ENCODE measurements at places on chromosomes 6 and 20. TPM values are rescaled to one million over a fixed set of nuclear protein-coding genes. Genes with fewer than 3 reads are reported as not detected.

DNA sequence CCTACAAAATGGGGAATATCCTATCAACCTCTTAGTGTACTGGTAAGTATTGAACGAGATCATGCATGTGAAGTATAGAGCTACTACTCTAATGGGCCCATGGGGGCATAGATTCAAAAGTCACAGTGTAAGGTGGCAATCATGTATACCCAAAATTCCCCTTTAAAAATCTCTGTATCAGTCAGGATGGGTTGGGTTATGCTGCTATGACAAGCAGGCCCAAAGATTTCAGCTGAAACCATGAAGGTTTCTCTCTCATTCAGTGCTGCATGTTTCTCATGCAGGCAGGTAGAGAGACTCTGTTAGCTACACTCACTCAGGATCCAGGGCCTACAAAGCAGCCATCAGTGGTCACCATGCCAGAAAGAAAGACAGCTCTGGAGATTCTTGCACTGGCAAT lies 166.6 kb downstream of the MAFB start:
- DNase-seq, result no peak

DNA sequence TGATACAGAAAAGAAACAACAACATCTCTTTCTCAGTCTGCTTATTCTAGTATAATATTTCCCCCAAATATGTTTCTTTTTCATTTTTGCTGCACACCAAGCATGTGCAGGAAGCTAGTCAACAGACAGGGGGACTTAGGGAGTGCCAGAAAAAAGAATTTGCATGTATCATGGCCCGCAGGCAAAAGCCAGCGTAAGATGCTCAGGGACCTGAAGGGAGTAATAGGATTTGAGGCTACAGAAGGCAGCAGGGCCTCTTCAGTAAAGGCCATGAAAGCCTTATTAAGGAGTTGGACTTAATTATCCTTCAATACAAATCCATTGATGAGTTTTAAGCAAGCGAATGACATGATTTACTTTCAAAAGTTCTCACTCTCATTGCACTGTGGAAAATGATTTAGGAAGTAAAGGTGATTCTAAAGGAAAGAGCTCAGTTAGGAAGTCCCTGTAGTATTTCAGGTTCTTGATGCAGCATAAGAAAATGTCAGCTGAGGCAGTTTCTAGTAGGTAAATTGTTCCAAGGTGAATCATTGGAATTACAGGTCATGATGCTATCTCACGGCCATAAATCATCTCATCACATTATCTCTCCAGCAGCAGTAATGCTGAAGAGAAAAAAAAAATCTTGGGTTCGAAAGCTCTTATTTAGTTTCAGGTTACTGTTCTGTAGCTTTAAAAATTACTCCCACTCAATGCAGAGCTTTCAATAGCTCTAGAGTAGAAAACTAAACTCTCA lies 94.8 kb downstream of the PTCHD4 start:
- no peak for DNase-seq

- DNase-seq, result no peak
These were observed 254.5 kb downstream of the TMEM242 start for GRCh38 chr6:157068691-157069324.

- no peak for DNase-seq
These were observed 16.8 kb downstream of the PHACTR2 start for GRCh38 chr6:143694560-143694959.

DNA sequence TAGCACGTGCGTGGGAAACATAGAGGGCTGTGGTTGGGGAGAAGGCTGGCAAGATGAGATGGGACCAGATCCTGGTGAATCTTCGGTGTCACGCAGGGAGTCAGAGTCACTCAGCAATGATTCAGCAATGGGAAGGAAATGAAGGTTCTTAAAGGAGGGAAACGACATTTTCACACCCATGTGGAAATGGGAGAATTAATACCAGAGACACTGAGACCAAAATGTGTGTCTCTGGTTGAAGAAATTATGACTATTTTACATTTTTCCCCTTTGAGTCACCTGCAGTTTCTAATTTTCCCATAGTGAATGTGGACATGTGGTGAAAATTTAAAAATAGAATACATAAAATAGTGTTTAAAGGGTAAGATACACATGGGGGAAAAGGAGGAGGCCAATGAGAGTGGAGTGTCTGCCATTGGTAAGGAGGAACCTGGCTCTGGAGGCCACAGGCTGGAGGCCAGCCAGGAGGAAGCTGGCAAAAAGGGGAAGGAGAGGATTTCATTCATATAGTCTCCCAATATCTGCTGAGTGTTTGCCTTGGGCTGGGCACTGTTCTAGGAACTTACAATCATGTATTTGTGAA lies 17.5 kb downstream of the NRN1 start:
- DNase-seq, result no peak

- no peak for DNase-seq
These were observed 17.3 kb downstream of the SS18L1 start for GRCh38 chr20:62160876-62161275.

DNA sequence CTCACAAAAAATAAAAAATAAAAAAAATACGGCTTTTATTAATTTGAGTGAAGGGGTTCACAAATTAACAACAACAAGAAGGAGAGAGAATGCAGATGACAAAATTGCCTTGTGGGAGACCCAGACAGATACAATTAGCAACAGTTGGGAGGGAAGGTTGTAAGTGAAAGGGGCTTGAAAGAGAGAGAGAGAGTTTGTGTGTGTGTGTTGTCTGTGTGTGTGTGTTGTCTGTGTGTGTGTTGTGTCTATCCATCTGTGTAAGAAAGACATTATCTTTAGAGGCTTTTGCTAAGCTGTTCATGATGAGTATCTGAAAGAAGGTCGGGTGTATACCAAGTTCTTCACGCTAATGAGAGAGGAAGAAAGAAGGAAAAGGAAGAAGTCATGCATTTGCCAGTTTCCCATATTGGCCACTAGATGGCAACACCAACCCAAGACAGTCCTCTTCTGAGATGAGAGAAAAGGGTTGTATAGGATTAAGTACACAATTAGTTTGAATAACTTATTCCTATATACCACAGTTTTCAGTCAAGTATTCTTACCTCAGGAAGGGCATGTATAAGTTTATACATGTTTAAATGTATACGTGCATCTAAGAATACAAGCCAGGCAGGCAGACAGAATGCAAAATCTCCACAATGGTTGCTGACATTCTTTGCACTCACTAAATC lies 63.7 kb upstream of the CD2AP start:
- peak; percentile 68 for DNase-seq

- DNase-seq, result no peak
These were observed 317.6 kb downstream of the HDGFL1 start for GRCh38 chr6:22886650-22887581.

- DNase-seq, result no peak
These were observed 105.3 kb downstream of the PRDM13 start for GRCh38 chr6:99711925-99712324.

GRCh38 chr6:4021854-4022695 lies 56.9 kb downstream of the FAM217A start:
- DNase-seq, result peak; percentile 66

GRCh38 chr20:3651204-3651962 lies 11.8 kb downstream of the GFRA4 start:
- no peak for DNase-seq

DNA sequence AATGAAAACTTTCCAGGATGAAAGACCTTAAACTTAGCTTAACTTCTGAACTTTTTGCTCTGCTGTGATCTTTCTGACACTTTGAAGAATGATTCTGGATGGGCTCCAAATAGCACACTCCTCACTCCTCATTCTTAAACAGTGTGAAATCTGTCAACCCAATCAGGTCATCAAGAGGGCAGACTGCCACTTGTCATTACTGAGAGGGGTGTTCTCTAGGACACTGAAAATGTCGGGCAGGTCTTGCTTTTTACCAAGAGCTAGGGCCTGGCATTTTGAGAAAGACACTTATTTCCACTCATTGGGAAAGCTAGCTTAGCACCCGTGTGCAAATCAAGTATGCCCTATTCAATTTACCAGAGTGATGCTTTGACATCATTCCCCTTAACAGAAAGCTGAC lies 122.2 kb downstream of the MTFR2 start:
- DNase-seq, result no peak

GRCh38 chr6:90233994-90234393 lies 62.6 kb downstream of the BACH2 start:
- no peak for DNase-seq

- peak; percentile 42 for DNase-seq
These were observed 82.7 kb upstream of the TOP1 start for GRCh38 chr20:40945754-40946450.

GRCh38 chr20:45833030-45833882 lies at the start of gene SNX21:
Gene SNX21 (plus strand): TSS chr20:45833799. CDS start chr20:45833920, 121 bp downstream.
- peak; percentile 77 for DNase-seq

- DNase-seq, result no peak
These were observed 23.7 kb upstream of the PDE10A start for GRCh38 chr6:165686596-165687365.

- DNase-seq, result no peak
These were observed 9.7 kb downstream of the GNAS-AS1 start for GRCh38 chr20:58840816-58841538.

- peak; percentile 51 for DNase-seq
These were observed 178.7 kb downstream of the TAF4 start for GRCh38 chr20:61886721-61887595.

DNA sequence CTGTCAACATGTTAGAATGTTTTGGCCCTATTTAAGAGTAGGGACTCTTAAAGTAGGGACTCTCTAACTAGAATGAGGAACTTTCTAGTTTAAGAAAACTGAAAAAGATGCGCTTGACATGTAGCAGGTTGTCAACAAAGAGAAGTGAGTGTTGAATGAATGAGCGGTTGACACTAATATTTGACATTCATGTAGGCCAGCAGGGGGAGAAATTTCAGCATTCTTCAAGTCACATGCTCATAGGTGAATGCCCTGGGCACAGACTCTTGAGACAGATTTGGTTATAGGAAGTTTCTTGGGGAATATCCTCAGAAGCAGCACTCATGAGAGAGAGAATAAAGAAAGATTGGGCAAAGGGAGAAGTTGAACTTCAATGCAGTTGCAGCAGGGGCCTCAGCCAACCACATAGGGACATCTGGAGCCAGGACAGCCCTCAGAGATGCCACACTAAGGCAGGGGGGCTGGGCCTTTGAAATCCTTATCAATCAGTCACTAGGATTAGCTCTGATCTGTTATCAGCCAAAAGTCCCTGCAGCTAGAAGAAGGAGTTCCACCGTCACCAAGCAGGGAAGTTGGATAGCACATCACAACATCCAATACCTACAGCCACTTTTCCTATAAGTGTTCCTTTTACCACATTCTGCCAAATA lies 145.1 kb upstream of the FKBP1C start:
- DNase-seq, result no peak

DNA sequence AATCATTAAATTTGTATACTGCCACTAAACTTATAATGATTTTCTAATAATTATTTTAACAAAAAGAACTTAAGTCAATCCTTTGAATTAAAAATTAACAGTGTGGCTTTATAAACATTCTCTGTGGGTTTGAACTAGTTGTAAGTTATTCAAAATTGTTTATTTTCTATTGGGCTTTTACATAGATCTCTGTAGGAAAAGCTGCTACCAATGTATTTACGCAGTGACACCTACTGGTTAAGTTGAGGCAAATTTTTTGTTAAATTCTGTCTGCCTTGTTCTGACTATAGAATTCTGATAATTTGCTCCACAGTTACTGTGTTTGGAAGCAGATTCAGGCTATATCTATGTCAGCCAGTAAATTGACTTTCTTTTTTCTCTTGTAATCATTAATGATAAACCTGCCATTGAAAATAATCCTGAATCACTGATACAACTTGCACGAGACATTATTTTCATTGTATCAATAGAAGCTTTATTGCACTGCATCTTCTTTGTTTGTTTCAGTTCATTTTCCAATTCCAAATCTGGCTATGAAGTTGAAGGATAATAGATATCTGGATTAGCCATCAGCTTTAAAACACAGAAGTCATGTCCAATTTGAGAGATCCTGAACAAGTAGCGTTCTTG lies 66.0 kb upstream of the UTRN start:
- peak; percentile 30 for DNase-seq

GRCh38 chr6:109513571-109514071 lies 30.6 kb upstream of the ZBTB24 start:
- no peak for DNase-seq

- no peak for DNase-seq
These were observed 54.2 kb upstream of the FAM83D start for GRCh38 chr20:38872036-38872435.

DNA sequence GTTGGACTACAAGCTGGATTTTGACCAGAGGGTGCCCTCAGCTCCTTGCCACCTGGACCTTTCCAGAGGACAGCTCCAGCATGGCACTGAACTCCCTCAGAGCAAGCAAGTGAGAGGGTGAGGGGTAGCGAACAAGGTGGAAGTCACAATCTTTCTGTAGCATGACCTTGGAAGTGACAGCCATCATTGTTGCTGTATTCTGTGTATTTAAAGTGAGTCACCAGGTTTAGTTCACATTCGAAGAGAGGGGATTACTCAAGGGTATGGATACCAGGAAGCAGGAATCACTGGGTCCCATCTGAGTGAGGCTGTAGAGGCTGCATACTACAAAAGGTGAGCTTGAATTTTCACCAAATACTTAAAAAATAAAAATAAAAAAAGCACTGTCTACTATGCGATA lies 280.0 kb upstream of the SPTLC3 start:
- DNase-seq, result no peak

- no peak for DNase-seq
These were observed 79.7 kb downstream of the SYNJ2 start for GRCh38 chr6:158061361-158061708.

- no peak for DNase-seq
These were observed 193.9 kb downstream of the SLC24A3 start for GRCh38 chr20:19406381-19406780.

DNA sequence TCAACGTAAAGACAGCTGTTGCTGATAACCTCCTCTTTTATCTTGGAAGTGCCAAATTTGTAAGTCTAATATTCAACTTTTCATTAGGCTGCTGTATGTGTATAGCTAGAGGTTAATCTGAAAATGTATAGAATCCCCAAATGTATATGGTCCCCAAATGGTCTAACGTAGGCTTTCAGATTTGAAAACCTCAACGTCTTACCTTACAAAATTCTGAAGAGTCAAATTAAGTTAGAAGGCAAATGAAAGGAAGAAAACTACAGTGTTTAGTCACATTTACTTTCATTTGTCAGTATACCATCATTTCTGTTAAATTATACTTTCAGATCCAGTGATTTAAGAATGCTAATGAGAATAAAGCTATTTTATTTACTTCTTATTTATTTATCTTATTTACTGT lies 256.9 kb downstream of the ARHGAP18 start:
- no peak for DNase-seq

- peak; percentile 92 for DNase-seq
These were observed at the start of gene STX16 for GRCh38 chr20:58650776-58651558. Gene STX16 (plus strand): TSS chr20:58651283. CDS start chr20:58652007, 724 bp downstream.

DNA sequence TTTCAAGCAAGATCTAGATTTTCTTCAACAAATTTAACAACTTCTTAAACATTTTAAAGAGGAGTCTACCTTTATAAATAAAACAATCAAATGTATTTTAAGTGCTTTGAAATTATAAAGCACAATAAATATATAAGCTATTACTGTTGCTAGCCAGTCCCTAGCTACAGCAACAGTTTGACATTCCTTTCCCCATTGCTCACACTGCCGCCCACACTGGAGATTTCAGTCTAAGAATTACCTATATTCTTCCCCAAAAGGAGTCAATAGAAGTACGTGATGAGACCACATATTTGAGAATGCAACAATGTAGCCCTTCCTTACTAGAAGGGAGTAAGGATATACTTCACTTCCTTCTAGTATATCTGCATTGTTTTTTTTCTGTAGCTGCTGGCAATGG lies 65.3 kb upstream of the RNF146 start:
- DNase-seq, result no peak

The BCAS1 gene
- total RNA-seq, result 3.4 TPM

The CST2 gene
- not detected for total RNA-seq

The RBL1 gene
- 8.9 TPM for total RNA-seq

The NR2E1 gene
- not detected for total RNA-seq

The PTK7 gene
- total RNA-seq, result 121 TPM

The FAM83C gene
- 7.7 TPM for total RNA-seq

The AVP gene
- not detected for total RNA-seq

Measured in skin of body (tissue), 3 donors.